Progenitor cell of endocrine pancreas (in vitro differentiated cells): ENCODE measurements at places on chromosomes 5 and 9. TPM values are rescaled to one million over a fixed set of nuclear protein-coding genes. Genes with fewer than 3 reads are reported as not detected.

Gene NUTM2F
- total RNA-seq: 0.16 TPM in 1 of 2 replicates, not detected in the other

Gene ELOVL7
- 14.5 and 18.0 TPM in 2 replicates for total RNA-seq

Gene IRX2
- total RNA-seq: 4.2 and 6.0 TPM in 2 replicates

Gene LCN9
- total RNA-seq: 0.57 and 1.5 TPM in 2 replicates

Gene GLRA1
- not detected in 2 replicates for total RNA-seq

Gene BARHL1
- total RNA-seq: not detected in 2 replicates

Gene VAV2
- 80.6 and 82.8 TPM in 2 replicates for total RNA-seq

Gene OCLN
- total RNA-seq: 131 and 143 TPM in 2 replicates

Gene CYSTM1
- total RNA-seq: 28.1 and 30.9 TPM in 2 replicates

Gene INSYN2B
- 0.12 TPM in 1 of 2 replicates, not detected in the other for total RNA-seq

DNA sequence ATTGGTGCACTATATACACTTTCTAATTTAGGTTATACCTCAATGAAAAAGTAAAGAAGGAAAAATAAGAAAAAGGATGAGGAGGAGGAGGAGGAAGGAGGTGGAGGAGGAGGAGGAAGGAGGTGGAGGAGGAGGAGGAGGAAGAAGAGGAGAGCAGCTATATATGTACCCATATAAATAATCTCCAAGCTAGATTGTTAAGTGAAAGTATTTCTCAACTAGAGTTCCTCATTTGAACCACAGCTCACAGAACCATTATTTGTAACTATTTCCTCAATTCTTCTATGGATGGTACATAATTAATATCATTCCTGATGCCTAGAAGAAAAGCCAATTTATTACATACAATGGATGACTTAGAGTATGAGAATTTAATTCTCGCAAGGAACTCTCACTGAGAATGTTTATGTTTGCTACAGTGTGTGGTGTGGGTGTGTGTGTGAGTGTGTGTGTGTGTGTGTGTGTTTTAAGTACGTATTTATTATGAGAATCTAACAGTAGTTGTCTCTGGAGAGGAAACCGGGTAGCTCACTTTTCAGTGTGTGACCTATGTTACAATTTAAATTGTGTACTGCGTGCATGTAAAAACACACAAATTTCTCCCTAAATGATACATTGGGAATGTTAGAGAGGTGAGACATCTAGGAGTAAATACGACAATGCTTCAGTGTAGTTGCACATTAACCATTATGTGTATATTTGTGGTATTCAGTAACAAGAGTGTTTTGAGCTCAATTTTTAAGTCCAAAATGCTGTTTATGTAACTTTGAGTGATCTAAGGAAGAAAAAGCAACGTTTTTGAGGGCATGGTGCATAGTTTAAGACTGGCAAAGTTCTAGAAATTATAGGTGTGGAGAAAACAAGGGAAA lies 20.2 kb upstream of the NREP start:
- H3K27me3 ChIP-seq: peaks cover 7% of the 10 kb centered on the region
- H3K4me1 ChIP-seq: peaks cover 14% of the 10 kb centered on the region
- H3K36me3 ChIP-seq: no peaks in the 10 kb centered on the region
- DNase-seq: no peak
- H3K4me3 ChIP-seq: no peak overlapping the region

GRCh38 chr5:100517301-100517974 lies 17.7 kb upstream of the FAM174A start:
- no peak overlapping the region for H3K4me3 ChIP-seq
- H3K27me3 ChIP-seq: no peaks in the 10 kb centered on the region
- peaks cover 2% of the 10 kb centered on the region for H3K4me1 ChIP-seq
- H3K36me3 ChIP-seq: peaks cover 1% of the 10 kb centered on the region
- DNase-seq: no peak

GRCh38 chr5:108375768-108376167 lies 6.1 kb downstream of the FBXL17 start:
- no peak overlapping the region for H3K27ac ChIP-seq
- no peak for DNase-seq
- H3K4me3 ChIP-seq: no peak overlapping the region

DNA sequence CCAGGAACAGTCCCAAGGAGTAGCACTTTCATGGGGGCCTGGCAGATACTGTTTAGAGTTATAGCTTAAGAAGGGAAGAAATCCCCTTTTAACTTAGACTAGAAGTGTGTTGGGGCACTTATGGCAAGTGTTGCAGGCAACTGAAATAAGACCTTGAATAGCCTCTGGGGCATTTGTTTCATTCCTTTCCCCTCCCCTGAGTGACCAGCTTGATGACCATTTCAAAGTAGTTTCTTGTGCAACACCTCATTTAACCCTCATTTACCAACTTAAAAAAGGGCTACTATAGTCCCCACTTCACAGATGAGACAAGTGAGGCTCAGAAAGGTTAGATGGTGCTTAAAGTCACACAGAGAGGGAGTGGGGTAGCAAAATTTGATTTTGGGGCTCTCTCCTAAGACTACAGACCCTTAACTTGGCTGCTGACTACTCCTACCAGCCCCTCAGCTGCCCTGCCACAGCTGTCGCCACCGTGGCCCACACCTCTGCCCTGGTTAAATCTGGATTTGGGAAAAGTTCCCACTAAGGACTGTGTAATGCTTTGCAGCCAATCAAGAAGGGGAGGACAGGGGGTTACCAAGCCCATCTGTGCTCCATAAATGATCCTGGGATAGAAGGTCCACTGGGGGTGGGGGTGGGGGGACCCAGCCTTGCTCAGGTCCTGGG lies 5.5 kb downstream of the PDLIM4 start:
- no peak for DNase-seq
- H3K27ac ChIP-seq: no peak overlapping the region
- H3K4me1 ChIP-seq: peaks cover 15% of the 10 kb centered on the region
- no peak overlapping the region for H3K4me3 ChIP-seq

DNA sequence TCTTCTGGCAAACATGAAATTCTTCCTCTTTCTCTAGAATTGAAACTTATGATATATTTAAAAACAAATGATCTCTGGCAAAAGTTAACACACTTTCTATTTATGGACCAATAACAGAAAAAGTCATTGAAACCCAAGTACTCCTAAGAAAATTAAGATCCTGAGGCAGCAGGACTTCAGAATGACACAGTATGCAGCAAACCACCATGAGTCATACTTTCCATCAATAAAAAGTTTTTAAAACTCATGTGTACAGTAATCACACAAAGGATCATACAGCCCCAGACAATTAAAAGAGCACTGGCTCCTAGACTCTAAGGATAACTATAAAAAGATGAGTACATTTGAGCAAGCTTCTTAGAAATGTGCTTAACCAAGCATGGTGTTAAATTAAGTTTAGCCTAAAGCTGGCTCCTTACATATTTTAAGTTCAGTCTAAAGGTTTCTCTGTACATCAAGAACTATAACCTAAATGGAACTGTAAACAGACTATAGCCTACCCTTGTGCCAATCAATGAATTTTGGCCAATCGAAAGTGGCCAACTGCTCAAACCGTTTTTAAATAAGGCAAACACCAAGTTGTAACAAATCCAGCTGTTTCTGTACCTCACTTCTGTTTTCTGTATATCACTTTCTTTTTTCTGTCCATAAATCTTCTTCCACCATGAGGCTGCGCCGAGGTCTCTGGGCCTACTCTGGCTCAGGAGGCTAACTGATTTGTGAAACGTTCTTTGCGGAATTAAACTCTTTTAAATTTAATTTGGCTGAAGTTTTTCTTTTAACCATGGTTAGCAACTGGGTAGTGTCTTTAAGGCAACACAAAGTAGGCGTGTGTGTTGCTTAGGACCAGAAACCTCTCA lies 232.1 kb upstream of the PIK3R1 start:
- peaks cover 17% of the 10 kb centered on the region for H3K4me1 ChIP-seq
- no peak overlapping the region for H3K27ac ChIP-seq
- H3K36me3 ChIP-seq: no peaks in the 10 kb centered on the region
- DNase-seq: no peak
- no peak overlapping the region for H3K4me3 ChIP-seq

DNA sequence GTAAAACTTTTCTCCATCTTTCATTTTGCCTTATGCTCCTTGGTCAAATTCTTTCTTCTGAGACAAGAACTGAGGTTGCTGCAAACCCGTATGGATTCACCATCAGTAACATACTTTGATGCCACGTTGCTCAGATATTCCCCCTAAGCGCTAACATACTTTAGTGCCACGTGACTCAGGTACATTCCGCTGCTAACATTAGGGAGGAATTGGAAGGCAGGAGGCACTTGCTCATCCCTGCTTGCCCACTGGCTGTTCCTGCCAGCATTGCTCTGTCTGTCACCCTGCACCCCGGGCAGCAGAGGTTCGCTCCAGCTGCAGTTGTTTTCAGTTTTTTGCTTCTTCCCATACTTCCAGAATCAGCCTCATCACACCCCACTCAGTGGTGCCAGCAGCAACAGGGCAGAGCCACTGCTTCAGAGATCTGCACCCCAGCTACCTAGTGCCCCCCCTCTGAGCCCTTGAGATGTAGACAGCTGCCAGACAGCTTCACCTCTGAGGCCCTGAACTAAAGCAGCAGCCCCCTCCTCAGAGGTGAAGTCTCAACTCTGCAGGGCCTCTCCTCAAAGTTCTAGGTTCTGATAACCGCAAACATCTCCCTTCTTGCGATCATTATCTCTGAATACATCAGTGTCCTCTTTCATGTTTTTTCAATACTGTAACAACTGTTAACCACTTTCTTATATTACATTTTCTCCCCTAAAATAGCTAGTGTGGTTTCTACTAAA lies 228.0 kb upstream of the KIF2A start:
- H3K27me3 ChIP-seq: no peaks in the 10 kb centered on the region
- H3K4me3 ChIP-seq: no peak overlapping the region
- DNase-seq: no peak
- peaks cover 11% of the 10 kb centered on the region for H3K4me1 ChIP-seq

- no peaks in the 10 kb centered on the region for H3K27me3 ChIP-seq
- H3K4me1 ChIP-seq: no peaks in the 10 kb centered on the region
- H3K36me3 ChIP-seq: no peaks in the 10 kb centered on the region
- no peak for DNase-seq
- no peak overlapping the region for H3K4me3 ChIP-seq
Observed at GRCh38 chr5:133397990-133398645, 214.2 kb downstream of the FSTL4 start.

DNA sequence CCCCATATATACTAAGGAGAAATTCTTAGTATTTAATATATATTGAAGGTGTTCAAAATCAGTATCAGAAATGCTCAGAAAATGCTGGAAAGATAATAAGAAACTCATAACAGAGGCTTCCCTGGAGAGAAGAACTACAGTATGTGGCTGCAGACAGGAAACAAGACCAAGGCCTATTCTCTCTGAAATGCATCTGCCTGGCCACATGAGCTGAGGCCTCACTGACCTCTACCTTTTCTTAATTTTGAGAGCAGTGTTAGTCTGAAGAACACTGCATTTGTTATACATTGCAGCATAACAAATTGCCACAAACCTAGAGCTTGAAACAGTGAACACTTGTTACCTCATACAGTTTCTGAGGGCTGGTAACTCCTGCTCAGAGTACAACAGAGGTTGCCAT lies 133.4 kb upstream of the SPEF2 start:
- no peak for DNase-seq
- H3K27ac ChIP-seq: no peak overlapping the region
- no peak overlapping the region for H3K4me3 ChIP-seq
- H3K4me1 ChIP-seq: peaks cover 25% of the 10 kb centered on the region
- no peaks in the 10 kb centered on the region for H3K36me3 ChIP-seq

GRCh38 chr9:93984860-93985259 lies 29.7 kb upstream of the BARX1 start:
- no peaks in the 10 kb centered on the region for H3K27me3 ChIP-seq
- no peak for DNase-seq
- H3K36me3 ChIP-seq: peaks cover 2% of the 10 kb centered on the region
- H3K4me3 ChIP-seq: no peak overlapping the region
- peak overlapping the region; percentile 57 for H3K27ac ChIP-seq
- H3K4me1 ChIP-seq: peaks cover 2% of the 10 kb centered on the region

DNA sequence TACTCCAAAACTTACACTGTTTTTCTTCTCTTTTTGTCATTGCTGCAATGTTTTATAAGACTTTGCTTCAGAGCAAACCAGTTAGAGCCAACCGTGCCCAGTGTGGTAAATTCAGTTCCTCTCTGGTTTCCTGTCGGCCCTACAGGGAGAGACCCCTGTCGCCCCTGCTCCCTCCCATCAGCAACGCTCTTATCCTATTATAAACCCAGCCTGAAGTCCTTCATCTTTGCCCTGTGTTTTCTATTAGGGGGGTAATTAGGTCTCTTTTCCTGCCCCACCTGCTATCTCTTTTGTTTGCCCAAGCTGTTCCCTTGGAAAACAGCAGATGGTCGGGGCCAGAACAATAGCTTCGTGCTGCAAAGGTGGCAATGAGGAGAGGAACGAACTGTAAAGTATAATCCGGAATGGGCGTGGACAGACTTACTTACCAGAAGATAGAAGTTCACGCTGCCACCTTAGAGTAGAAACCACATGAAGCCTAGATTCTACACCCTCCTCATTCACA lies 21.4 kb upstream of the OTULINL start:
- no peaks in the 10 kb centered on the region for H3K36me3 ChIP-seq
- no peak for DNase-seq
- no peak overlapping the region for H3K4me3 ChIP-seq
- H3K27me3 ChIP-seq: no peaks in the 10 kb centered on the region
- peaks cover 16% of the 10 kb centered on the region for H3K4me1 ChIP-seq

DNA sequence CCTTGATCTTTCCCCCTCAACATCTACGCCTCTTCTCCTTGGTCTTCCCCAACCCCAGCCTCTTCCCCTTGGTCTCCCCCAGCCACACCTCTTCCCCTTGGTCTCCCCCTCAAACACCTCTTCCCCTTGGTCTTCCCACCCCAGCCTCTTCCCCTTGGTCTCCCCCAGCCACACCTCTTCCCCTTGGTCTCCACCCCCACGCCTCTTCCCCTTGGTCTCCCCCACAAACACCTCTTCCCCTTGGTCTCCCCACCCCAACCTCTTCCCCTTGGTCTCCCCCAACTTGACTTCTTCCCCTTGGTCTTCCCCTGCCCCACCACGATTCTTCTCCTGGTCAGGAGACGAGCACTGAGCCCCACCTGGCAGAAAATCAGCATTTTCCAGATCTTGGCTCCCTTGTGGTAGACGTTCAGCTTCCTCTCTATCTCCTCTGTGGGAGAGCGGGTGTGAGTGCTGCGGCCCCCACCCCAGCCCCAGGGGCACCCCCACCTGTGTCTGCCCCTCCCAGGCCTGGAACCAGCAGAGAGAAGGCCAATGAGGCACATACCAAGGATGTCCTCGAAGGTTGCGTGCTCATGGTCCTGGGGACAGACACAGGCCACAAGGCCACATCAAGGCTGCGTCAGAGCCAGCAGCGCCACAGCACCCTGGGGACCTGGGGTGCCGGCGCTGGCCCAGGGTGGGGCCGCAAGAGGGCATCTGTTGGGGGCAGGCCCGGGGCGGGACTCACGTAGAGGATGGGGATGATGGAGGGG lies 7.0 kb downstream of the NSMF start:
- peaks cover 6% of the 10 kb centered on the region for H3K36me3 ChIP-seq
- no peak overlapping the region for H3K4me3 ChIP-seq
- DNase-seq: no peak
- H3K27ac ChIP-seq: no peak overlapping the region
- H3K4me1 ChIP-seq: peaks cover 2% of the 10 kb centered on the region
